Stimulated activated CD4-positive, alpha-beta T cell treated with anti-CD3 and anti-CD28 coated beads, Interleukin-4, amount 100 ng/mL, for 24 hours (primary cell): ENCODE measurements at places on chromosomes 4 and X.

GRCh38 chr4:151676301-151676700 is 84.5 kb downstream of the GATB start:
- DNase-seq = no peak

DNA sequence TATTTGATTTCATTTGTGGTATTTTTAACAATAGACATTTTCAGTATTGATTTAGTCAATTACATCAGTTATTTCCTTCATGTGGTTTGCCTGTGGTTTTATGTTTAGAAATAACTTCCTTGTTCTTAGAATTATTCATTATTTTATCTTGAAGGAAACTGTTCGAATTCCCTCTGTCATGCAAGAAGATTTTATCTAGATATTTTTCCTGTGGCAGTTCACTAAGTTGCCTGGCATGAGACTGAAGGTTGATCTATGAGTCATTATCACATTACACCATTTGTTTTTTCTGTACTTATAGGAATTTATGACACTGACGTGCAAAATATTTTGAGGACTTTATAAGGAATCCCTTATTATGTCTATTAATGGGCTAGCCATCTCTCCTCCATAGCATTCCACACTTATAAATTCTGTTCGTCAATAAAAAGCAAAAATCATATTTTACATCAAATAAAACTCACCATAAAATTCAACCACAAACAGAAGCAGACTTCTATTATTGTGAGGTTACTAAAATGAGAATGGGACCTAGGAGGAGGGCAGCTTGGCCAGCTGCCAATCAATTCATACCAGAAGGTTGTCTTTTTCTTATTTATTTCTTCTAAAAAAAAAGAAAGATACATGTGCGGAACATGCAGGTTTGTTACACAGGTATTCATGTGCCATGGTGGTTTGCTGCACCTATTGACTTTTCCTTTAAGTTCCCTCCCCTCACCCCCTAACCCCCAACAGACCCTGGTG is 179.0 kb downstream of the KCNIP4 start:
- no peak for DNase-seq

- no peak for DNase-seq
Measured at GRCh38 chr4:80266253-80266901, at the start of gene FGF5. Gene FGF5, plus strand, starts transcription at chr4:80266664. Its CDS starts 161 bp downstream, at chr4:80266825.

DNA sequence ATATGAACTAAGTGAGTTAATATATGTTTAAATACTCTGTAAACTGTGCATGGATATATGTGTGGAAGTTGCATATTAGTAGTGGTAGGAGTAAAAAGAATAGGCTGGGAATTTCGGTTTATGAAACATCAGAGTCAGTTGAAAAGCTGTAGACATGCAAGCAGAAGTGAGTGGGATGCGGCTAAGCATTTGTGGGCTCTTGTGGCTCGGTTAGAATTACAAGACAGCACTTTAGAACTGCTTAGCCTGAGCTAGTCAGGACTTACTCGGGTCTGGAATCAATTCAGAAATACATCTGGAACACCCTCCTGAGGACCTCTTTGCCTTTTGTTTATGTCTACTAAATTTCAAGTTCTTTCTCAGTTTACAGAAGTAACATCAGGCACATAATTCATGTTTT is 93.6 kb downstream of the AFF2 start:
- no peak for DNase-seq

GRCh38 chrX:997631-998137 is 214.8 kb downstream of the CRLF2 start:
- no peak for DNase-seq

DNA sequence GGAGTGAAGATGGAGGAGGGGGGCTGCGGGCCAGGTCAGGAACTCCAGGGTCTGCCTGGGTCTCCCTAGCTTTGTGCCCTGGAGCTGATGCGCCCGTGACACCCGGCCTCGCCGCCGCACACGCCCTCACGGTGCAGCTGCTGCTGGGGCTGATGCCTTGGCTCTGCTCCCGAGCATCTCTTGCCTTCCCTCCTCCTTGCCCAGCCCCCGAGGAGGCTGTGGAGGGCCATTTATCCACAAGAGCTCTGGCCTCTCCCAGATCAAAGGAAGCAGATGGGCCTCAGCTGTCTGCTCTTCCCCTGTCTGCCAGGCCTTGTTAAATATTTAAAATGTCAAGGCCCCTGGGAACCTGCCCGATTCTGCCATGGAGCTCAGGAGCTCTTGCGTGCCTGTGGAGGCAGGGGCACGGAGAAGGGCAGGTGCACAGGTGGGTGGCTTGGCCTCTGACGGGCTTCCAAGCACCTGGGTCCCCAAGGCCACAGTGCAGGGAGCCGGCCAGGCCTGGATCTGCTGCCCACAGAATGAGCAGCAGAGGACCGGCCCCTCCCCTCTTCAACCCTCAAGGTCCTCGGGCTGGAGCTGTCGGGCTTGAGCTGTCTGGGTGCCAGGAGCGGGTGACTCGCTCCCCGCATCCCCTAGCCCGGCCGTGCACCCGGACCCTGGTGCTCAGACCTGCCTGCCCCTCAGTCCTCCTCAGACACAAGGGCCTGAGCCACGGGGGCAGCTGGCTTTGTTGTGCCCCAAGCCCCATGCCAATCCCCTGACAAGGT is 20.3 kb downstream of the ATP2B3 start:
- no peak for DNase-seq

- DNase-seq = peak; percentile 39
Measured at GRCh38 chr4:112604589-112604988, 32.1 kb downstream of the ZGRF1 start.

DNA sequence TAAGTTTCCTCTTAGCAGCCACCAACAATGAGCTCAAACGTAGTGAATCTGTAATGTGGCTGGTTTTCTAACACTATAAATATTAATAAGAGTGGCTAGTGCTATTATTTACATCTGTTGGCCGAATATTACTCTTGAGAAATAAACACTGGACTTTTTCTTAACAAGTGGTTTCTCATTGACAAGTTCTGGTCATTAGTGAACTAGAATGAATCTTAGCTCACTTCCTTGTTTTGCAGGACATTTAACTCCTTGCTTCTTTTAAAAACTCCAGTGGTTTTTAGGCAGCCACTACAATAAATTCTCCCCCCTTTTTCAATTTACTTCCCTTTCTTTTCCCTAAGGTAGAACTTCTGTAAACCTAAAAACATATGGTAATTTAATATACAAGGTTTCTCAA is 177.2 kb downstream of the ARAP2 start:
- no peak for DNase-seq

DNA sequence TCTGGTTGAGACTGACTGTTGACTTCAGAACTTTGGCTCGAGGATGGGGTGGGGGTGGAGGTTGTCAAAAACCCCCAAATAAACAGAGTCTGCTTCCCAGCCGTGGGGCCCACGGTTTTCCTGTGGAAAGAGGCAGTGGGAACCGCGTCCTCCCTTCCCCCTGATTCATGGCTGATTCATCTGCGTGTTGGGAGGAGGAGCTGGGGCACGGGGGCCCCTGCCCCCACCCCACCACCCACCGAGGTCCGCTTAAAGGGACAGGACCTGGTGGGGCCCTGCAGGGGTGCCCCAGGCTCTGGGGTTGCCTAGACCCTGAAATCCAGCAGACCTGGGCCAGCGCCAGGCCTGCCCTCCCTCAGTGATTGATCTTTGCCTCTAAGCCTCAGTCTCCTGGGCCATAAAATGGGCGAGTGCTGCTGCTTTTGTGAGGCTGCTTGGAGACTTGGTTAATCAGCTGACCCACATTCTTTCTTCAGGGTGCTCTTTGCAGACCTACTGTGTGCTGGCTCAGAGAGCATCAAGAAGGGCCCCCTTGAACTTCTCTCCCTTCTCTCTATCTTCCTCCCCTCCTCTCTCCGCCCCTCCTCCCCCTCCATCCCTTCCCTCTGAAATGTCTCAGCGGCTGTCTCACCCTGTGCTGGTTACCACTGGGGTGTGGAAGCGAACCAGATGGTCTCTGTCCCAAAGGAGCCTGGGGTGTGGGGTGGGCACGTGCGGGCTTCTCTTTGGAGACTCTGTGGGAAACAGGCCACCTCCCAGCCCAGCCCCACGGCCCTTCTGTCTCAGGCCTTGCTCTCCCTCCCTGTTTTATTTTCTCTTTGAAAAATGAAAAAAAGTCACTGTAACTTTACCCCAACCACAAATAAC is 9.1 kb downstream of the HTRA3 start:
- no peak for DNase-seq

DNA sequence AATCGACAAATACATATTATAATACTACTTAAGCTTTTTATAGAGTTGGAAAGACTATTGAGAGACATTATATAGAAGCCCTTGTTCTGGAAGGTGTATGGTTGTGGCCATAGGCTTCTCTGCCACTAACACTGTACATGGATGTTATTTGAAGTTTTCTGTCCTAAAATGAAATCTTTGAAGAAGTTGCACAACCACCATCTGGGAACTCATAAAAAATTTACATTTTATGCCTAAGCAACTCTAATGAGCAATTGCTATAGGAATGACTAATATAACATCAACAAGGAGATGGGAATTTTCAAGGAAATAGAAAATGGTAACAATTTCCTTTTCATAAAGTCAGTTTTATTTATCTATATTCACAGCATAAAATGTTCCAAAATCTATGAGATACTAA is 7.4 kb downstream of the HTN1 start:
- no peak for DNase-seq

GRCh38 chrX:110397904-110398303 is 39.3 kb downstream of the RTL9 start:
- no peak for DNase-seq

DNA sequence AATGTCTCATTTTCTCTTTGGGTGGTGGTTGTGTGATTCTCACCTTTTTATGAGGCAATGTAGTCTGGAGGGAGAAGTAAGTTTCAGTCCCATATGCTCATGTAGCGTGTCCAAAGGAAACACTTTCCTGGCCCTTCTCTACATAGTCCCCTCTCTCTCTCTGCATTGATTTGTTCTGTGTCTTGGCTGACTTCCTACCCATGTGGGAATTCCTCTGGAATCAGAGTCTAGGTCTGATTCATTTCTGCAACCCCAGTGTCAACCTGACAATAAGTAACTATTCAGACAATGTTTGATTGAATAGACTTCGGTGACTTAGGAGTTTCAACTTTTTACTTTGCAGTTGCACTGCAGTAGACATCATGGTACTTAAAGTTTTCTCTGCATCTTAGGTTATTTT is 2.7 kb upstream of the ALAS2 start:
- no peak for DNase-seq
